ENCODE measurements at places on chromosomes 2 and 18.

GRCh38 chr2:30631051-30631671 lies 176.1 kb downstream of the CAPN13 start:
- DNase-seq: no peak

- no peak for DNase-seq
Observed at GRCh38 chr2:58308435-58308834, 67.3 kb upstream of the FANCL start.

GRCh38 chr18:44186001-44186400 lies 494.7 kb upstream of the SETBP1 start:
- no peak for DNase-seq

GRCh38 chr2:2901384-2902345 lies 476.0 kb downstream of the EIPR1 start:
- DNase-seq: no peak

DNA sequence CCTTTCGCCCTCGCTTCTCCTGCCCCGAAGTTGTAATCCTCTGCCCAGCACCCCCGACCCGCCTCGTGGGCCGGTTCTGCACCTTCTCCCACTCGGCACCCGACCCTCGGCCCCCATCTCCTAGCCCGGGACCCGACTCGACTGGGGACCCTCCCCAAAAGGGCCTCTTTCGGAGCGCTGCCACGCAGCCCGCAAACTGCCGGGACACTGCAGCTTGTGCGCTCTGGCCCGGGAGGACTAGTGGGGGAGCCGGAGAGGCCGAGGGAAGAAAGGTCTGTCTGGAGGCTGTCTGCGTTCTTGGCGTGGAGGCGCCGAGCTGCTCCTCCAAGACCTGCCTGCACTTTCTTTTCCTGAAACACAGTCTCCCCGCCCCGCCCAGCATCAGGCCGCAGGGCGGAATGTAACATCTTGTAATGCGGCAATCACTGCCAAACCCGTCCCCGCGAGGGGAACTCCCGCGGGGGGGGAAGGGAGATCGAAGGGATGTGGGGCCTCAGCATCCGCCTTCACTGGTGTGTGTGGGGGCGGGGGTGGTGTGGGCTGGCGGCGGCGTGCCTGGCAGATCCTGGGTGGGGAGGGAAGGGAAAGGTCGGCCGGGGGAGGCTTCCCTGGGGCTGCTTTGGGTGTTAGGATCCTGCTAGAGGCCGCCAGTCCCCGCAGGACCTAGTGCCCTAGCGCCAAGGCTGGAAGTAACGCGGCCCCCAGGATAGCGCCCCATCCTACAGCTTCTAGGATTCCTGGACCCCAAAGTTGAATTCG lies 7.4 kb downstream of the DLX2 start:
- no peak for DNase-seq

GRCh38 chr2:240956935-240957655 lies 41.3 kb upstream of the SNED1 start:
- DNase-seq: no peak

DNA sequence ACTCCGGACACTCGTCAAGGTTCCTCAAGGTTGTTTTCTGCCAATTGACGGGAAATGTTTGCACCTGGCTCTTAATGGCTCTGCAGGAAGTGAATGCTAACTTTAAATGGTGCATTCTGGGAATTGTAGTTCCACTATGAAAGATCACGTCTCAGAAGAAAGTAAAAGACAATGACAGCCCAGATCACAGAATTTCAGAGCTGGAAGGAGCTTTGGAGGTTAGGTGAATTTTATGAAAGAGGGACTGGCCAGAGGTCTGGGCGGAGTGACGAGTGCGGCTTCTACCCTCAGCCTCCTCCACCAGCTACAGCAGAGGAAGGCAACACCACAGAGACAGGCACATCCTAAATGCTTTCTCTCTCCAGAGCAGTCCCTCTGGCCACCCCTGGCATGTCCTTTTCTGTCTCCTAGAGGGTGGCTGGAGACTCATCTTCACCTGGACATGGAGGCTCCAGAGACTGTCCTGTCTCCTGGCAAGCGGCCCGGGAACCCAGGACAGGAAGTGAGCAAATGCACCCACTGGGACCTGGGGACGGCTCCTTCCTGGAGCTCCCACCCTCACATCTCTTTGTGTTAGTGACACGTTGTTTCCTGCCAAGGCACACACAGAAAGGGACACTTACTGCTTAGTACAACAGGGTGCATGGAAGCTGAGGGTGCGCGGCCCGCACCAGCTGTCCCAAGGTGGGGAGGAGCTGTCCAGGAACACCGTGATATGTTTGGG lies 19.4 kb downstream of the THAP4 start:
- no peak for DNase-seq
